ENCODE measurements at places on chromosomes 11 and 22.
A peak's percentile ranks its signal among the peaks of the same experiment; 100 is the strongest.

- no peak for DNase-seq
Observed at GRCh38 chr11:113894421-113894996, 10.1 kb upstream of the HTR3B start.

DNA sequence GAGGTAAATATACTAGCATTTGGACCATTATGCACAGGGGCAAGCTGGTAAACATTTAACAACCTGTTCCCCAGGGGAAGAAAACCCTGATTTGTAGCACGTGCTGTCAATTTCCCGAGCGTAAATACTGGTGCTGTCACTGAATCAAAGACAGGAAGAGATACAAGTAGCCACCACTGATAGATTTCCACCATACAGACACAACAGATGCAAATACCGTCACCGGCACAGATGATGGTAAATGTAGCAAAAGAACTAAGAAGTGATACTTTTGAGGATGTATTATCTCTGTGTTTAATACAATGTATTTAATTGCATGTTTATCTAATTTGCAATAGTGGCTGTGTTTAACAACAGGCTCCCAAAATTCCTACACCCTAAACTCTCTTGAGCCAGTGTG is 39.6 kb downstream of the SHISAL1 start:
- no peak for DNase-seq

- no peak for DNase-seq
Observed at GRCh38 chr11:74366576-74366975, 31.7 kb downstream of the PGM2L1 start.

- DNase-seq, result no peak
Observed at GRCh38 chr11:5531053-5531831, 14.7 kb upstream of the UBQLNL start.

DNA sequence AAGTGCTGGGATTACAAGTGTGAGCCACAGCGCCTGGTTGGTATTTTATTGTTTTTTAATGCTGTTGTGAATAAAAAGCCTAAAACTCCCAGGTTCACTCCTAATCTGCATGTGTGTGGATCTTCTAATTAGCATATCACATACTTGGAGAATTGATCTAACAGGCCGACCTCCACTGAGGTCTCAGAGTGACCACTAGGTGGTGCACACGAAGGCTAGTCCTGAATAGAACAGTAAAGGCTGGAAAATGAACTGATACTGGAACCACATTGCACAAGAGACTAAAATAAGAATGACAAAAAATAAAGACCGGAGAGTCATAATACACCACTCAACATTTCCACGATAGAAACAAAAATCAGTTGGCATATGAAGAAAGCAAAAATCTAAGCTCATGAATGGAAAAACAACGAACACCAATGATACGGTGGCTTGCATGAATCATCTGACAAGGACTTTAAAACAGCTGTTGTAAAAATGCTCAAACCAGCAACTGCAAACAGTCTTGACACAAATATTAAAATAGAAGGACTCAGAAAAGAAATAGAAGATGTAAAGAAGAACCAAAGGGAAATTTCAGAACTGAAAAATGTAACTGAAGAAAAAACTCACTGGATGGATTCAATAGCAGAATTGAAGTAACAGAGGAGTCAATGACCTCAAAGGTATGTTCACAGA is 19.2 kb downstream of the PIM3 start:
- no peak for DNase-seq

- no peak for DNase-seq
Observed at GRCh38 chr11:119249671-119250010, 43.5 kb downstream of the CBL start.

- no peak for DNase-seq
Observed at GRCh38 chr22:35335936-35336781, 36.5 kb downstream of the TOM1 start.

DNA sequence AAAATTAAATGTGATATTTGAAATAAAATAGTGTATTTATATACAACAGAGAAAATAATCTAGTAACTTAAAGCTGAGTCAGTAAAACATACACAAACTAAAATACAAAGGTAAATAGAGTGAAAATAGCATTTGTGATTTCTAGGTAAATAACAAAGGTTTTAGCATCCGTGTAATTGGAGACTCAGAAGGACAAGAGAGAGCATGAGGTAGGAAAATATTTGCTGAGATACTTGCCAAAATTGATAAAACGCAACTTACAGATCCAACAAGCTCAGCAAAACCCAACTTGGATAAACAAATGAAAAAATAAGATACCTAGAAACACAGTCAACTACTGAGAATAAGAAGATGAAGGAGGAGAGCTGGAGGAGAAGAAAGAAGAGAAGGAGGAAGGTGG is 634.7 kb upstream of the CCDC179 start:
- DNase-seq, result peak; percentile 15

- DNase-seq, result no peak
Observed at GRCh38 chr11:112836256-112836602, 125.0 kb upstream of the NCAM1 start.

GRCh38 chr11:77165066-77165465 is 37.0 kb downstream of the MYO7A start:
- DNase-seq, result no peak

DNA sequence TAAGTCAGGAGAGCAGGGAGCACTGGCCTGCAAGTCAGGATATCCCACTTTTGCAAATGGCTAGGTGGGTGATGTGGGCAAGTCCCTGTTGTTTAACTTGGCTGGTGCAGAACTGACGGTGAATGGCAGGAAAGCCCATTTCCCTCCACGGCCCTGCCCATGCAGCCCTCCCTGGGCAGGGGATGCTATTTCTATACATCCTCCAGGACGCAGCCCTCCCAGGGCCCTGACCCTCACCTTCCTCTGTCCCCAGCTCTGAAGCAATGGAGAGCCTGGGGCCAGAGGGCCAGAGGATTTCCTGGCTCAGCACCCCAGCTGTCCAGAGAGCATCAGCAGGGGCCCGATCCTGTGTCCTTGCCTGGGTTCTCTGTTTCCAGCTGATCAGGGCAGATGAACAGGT is 91.3 kb downstream of the TSPAN18 start:
- no peak for DNase-seq

DNA sequence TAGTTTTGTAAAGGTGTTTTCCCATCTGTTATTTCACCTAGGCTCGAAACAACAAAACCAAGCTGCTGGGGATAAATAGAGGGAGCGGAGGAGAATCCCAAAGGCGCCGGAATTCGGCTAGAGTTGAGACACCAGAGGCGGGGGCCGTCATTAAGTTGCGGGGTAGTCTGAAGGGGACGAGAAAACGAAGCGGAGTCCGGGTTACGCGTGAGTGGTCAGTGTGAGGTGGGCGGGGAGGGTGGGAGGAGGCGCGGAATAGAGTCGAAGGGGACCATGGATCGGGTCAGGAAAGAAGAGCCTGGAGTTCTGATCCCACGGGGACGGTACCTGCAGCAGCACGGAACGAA is 361 bp downstream of the SRPRA start:
- DNase-seq, result no peak

DNA sequence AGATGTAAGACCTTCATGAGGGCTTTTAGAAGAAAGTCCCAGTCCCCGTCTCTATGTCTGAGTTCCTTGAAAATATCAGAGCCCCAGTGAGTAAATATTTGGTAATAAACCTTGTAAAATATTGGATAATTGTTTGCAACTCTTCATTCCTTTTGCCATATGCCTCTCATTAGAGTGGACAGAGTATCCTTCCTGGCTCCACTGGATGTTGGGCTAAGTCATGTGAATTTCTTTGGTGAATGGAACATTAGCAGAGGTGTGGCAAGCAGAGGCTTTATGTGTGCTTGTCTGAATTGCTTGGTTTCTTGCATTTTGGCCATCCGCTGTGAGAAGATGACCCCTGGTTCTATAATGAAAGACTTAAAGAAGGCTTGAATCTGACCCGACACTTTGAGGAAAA is 490.3 kb downstream of the METTL15 start:
- no peak for DNase-seq

- DNase-seq, result peak; percentile 23
Observed at GRCh38 chr11:35617687-35618496, at the start of gene FJX1. FJX1 (plus strand) TSS chr11:35618460; CDS start chr11:35618637, 177 bp downstream.

- no peak for DNase-seq
Observed at GRCh38 chr11:118838905-118839553, 44.7 kb upstream of the CXCR5 start.

- no peak for DNase-seq
Observed at GRCh38 chr11:3982431-3982830, 112.2 kb upstream of the RRM1 start.

GRCh38 chr22:46738647-46739093 is 618 bp upstream of the CERK start:
- no peak for DNase-seq

GRCh38 chr11:8533332-8533731 is 60.7 kb downstream of the STK33 start:
- no peak for DNase-seq

DNA sequence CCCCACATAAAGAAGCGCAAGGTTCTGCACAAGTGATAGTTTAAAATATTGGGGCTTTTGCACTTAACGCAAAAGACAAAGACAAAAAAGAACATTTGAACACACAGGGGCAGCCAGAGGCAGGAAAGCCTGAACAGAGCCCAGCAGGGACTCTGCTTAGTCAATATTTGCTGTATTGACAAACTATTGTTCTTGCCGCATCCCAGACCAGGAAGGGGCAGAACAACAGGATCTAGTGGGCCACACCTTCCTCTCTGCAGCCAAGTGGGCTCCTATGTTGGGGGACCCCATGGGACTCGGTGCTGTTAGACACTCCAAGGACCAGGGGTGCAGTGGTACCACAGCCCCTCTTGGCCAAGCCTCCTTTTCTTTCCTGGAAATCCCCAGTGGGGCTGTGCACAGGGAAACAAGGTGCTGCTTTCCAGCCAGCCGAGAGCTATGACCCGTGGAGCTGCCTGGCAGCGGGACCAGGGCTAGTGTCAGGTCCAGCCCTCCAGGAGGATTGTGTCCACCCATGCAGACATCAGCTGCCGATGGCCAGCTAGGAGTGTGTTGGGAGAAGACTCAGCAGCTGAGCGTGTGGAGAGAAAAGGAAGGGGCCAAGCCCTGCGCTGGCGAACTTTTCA is 43.3 kb upstream of the ANO1 start:
- DNase-seq, result no peak

DNA sequence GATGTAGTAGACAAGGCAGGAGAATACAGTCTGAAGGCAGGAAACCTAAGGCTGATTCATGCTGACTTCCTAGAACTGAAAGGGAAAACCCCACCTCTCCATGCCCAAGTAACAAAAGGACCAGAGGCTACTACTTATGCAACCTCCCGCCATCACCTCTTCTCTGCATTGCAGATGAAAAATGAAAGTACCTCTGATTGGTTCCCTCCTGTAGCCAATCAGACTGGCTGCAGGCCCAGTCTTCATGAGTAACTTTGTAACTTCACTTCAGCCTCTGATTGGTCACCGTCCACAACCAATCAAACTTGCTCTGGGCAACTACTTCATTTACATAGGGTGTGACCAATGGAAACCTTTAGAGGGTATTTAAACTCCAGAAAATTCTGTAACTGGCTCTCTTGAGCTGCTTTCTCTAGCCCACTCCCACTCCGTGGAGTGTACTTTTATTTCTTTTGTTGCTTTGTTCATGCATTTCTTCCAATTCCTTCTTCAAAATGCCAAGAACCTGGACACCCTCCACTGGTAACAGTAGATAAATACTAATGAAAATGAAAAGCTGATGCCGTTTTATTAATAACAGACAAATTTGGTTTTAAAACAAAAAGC is 5.2 kb upstream of the MAP6 start:
- no peak for DNase-seq

- no peak for DNase-seq
Observed at GRCh38 chr22:22684580-22685561, 40.5 kb downstream of the GGTLC2 start.

- DNase-seq, result peak; percentile 17
Observed at GRCh38 chr11:67119585-67120391, 725 bp downstream of the KDM2A start.

DNA sequence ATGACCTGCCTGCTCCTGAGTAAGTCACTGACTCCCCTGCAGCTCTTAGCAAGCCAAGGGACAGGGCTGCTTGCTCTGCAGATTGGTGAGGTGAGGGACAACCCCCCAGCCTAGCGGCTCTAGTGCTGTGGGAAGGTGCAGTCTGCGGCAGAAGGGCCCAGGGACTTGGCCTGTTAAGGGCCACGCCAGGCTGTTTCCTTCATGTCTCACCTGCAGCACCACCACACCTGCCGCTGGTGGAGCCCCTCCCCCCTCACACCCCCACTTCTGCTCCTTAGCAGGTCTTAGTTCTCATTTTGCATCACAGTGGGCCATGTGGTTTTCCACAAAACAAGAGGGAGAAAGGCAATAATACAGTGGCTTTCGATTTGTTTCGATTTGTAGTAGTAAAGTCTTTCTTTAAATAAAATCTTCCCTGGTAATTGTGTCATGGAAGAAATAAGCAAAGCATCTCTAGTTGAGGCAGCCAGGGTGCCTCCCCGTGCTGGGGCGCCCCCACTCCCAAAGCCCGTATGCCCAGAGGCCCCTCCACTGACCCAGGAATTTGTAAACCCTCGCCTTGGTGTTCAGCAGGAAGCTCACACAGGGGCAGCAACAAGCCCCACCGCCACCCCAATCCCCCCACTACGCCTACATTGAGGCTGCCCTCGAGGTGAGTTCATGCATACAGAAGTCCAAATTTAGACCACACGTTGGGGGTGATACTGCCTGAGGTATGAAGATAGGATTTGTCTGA is 86.5 kb upstream of the CLDN5 start:
- no peak for DNase-seq

DNA sequence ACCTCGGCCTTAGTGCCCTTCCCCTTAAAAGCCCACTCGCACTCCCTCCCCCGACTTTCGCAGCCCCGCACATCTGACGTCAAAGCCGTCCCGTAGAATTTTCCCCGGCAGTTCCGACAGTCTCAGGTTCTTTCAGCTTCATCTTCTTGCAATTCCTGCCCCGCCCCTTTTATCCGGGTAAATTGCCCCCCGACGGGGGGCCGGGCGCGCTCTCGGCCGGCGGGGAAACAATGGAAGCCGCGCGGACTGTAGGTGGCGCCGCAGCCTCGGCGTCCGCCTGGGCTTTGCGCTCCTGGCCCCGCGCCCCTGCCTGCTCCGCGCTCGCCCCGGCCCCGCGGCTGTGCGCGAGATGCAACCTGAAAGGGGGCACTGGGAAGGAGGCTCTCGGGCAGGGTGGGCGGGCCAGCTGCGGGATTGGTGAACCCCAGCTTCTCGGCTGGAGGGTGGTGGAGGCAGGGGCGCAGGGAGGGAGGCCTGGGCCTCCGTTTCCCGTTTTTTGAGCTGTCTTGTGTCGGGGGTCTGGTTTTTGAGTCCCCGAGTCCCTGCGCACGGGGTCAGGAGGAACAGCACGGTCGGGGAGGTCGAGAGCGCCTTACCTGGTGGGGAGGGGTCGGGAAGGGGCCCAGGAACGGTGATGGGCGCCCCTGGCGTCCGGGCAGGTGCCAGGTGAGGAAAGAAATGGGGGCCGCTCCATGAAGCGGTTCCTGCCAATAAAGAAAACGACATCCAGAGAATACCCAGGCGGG is 859 bp upstream of the FGF19 start:
- DNase-seq, result no peak
